ENCODE measurements at places on chromosomes 4 and X. TPM values are rescaled to one million over a fixed set of nuclear protein-coding genes. Genes with fewer than 3 reads are reported as not detected.

The TXK gene
- total RNA-seq = not detected

- peaks cover 11% of the 10 kb centered on the region for H3K4me1 ChIP-seq
- no peaks in the 10 kb centered on the region for H3K27me3 ChIP-seq
- H3K4me3 ChIP-seq = no peak overlapping the region
- no peak overlapping the region for H3K27ac ChIP-seq
These were observed 41.1 kb upstream of the PDLIM3 start for GRCh38 chr4:185576314-185576961.

DNA sequence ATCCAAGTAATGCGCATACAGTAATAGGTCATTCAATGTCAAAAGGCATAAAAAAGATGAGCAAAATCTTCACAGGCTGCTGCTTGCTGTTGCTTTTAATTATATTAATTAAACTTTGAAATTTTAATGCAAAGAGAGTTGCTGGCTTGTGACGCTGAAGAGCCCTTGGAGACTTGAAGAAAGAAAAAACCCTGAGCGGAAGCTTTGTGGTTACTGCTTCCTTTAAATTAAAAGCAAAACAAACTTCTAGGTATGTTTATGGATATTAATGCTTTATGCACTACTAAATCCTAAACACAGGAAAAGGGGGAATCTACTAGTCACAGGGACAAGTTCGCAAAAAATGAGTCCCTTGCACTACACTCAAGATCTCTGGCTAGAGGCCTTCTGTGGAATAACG, 166.7 kb downstream of the ANTXR2 start:
- no peak for DNase-seq
- no peaks in the 10 kb centered on the region for H3K27me3 ChIP-seq
- no peak overlapping the region for H3K4me3 ChIP-seq
- H3K27ac ChIP-seq = no peak overlapping the region

The FAM184B gene
- 0.18 TPM for total RNA-seq

DNA sequence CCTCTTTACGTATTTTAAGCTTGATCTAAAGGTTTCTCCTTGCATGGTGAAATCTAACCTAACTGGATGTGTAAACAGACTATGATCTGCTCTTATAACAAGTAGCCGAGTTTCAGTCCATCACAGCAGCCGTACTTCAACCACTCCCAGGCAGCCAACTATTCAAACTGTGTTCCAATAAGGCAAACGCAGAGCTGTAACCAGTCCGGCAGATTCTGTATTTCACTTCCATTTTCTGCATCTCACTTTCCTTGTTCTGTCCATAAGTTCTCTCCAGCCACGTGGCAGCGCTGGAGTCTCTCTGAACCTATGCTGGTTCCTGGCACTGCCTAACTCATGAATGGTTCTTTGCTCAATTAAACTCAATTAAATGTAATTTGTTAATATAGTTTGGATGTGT, 132.6 kb downstream of the FHDC1 start:
- H3K4me1 ChIP-seq = peaks cover 2% of the 10 kb centered on the region
- no peak overlapping the region for H3K4me3 ChIP-seq
- H3K27ac ChIP-seq = no peak overlapping the region
- no peaks in the 10 kb centered on the region for H3K36me3 ChIP-seq
- no peak for DNase-seq

- H3K27me3 ChIP-seq = no peaks in the 10 kb centered on the region
- no peak overlapping the region for H3K4me3 ChIP-seq
- no peaks in the 10 kb centered on the region for H3K36me3 ChIP-seq
- no peak overlapping the region for H3K27ac ChIP-seq
- DNase-seq = no peak
These were observed 317.7 kb downstream of the CCSER1 start for GRCh38 chr4:90444904-90445303.

The ITM2A gene
- not detected for total RNA-seq

DNA sequence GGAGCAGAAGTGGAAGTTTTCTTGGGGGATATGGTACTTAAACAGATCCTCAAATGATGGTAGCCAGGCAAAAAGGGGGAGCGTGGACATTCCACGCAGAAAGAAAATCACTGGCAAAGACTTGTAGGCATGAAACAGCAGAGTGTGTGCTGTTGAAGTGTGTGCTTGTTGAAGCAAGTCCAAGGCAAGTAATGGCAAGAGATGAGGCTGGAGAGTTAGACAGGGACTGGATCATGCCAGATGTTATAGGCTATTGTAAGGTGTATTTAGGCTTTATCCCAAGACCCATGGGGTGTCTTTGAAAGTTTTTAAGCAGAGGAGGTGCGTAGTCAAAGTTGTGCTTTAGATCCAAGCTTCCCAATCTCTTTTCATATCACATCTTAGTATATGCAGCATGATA, 124.5 kb downstream of the MBNL3 start:
- H3K27ac ChIP-seq = no peak overlapping the region
- H3K27me3 ChIP-seq = no peaks in the 10 kb centered on the region
- no peak for DNase-seq
- no peaks in the 10 kb centered on the region for H3K4me1 ChIP-seq
- H3K4me3 ChIP-seq = no peak overlapping the region

- no peaks in the 10 kb centered on the region for H3K36me3 ChIP-seq
- no peak for DNase-seq
- no peak overlapping the region for H3K27ac ChIP-seq
These were observed 167.5 kb upstream of the TET2 start for GRCh38 chr4:104979083-104979760.

The FAM114A1 gene
- 507 TPM for total RNA-seq

DNA sequence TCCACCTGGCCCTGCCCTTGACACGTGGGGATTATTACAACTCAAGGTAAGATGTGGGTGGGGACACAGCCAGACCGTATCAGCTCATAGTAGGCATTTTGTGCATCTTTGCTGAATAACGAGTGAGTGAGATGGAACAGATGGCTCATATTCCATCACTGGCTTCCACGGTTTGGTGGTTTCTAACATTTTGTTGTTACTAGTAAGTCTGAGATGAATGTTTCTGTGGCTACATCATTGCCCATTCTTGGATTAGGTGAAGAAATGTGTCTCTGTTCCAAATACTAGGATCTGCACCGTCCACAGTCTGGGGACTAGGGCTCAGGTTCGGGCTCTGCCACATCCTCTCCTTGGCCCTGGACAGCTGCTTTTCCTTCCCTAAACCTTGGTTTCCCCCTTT, 3.6 kb downstream of the ABLIM2 start:
- H3K4me1 ChIP-seq = peaks cover 5% of the 10 kb centered on the region
- H3K27me3 ChIP-seq = peaks cover 63% of the 10 kb centered on the region
- no peak overlapping the region for H3K4me3 ChIP-seq
- peak; percentile 33 for DNase-seq
- no peak overlapping the region for H3K27ac ChIP-seq

The VCX3B gene
- not detected for total RNA-seq

DNA sequence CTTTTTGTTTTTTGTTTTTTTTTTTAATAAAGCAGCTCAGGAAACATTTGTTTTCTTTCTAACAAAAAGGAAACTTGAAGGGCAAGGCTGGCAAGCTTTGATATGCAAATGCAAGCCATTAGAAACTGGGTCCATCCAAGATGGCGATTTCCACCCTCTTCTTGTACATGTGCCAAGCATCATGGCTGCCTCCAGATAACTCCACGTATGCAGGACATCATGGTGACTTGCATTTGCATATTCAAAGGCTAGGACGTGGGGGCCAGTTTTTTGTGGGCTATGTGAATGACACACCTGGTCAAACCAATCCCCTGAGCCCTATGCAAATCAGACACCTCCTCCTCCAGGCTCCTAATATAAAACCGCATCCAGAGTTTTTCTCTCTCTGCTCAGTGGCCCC, 692.6 kb downstream of the FAM133A start:
- H3K4me1 ChIP-seq = no peaks in the 10 kb centered on the region
- no peaks in the 10 kb centered on the region for H3K36me3 ChIP-seq
- H3K27ac ChIP-seq = no peak overlapping the region
- no peak overlapping the region for H3K4me3 ChIP-seq

- no peak for DNase-seq
- no peaks in the 10 kb centered on the region for H3K36me3 ChIP-seq
- no peak overlapping the region for H3K27ac ChIP-seq
- no peaks in the 10 kb centered on the region for H3K4me1 ChIP-seq
- no peaks in the 10 kb centered on the region for H3K27me3 ChIP-seq
These were observed 15.3 kb downstream of the ADAMTS3 start for GRCh38 chr4:72553540-72554337.

- no peaks in the 10 kb centered on the region for H3K4me1 ChIP-seq
- peaks cover 53% of the 10 kb centered on the region for H3K27me3 ChIP-seq
- no peaks in the 10 kb centered on the region for H3K36me3 ChIP-seq
- no peak for DNase-seq
- no peak overlapping the region for H3K27ac ChIP-seq
These were observed 15.4 kb downstream of the NKX6-1 start for GRCh38 chr4:84483688-84484087.

DNA sequence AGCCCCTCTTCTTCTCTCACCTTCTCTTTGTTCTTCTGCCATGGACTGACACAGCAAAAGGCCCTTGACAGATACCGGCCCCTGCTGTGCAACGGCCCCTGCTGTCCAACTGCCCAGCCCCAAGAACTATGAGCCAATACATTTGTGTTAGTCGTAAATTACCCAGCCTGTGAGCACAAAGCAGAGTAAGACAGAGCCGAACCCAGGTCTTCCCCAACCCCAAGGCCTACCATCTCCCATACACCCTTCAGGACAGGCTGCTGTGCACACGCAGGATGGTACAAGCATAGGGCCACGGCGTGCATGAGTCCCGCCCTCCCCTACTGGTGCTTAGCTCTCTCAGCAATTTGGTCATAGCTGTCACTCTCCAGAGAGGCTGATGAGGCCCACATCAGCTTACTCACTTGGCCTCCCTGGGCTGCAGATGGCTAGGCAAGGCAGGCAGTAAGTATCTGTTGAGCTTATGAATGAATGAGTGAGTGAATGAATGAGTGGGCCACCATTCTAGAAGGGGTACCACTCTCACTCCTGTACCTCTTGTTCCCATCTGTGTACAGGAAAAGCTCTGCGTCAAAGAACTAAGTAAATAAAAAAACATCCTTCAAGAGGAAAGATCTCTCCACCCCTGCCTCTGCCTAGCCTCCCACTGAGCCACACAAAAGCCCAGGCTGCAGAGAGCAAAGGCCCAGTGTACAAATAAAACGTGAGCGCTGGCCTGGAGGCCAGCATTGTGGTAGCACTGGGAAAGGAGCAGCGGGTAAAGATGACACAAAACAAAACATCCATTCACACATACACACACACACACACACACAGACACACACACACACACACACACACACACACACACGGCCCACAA, 13.9 kb downstream of the WDR1 start:
- H3K27ac ChIP-seq = peak overlapping the region; percentile 27
- no peak for DNase-seq
- H3K27me3 ChIP-seq = no peaks in the 10 kb centered on the region
- peaks cover 57% of the 10 kb centered on the region for H3K4me1 ChIP-seq
- H3K4me3 ChIP-seq = no peak overlapping the region
- peaks cover 72% of the 10 kb centered on the region for H3K36me3 ChIP-seq

DNA sequence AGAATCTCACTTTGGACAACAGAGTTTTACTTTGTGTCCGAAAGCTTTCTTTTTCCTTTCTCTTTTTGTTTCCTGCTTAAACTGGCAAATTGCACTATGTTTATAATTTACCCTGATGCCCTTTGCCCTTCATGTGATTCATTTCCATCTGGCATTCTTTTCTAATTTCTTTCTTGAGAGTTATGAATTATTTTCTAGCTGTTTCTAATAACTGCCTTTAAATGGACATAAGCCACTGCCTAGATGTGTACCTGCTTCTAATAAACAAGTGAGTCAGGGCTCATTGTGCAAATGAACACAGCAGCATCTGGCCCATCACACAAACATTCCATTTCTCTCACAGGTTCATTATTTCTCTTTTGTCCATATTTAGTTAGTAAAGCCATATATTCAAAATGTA, 242.3 kb upstream of the GPRIN3 start:
- no peaks in the 10 kb centered on the region for H3K36me3 ChIP-seq
- no peak overlapping the region for H3K27ac ChIP-seq
- H3K27me3 ChIP-seq = no peaks in the 10 kb centered on the region
- H3K4me3 ChIP-seq = no peak overlapping the region

The CENPU gene
- total RNA-seq = 26.7 TPM

The GIMD1 gene
- not detected for total RNA-seq

GRCh38 chr4:87044511-87045233, 109.9 kb downstream of the AFF1 start:
- H3K4me3 ChIP-seq = no peak overlapping the region
- H3K4me1 ChIP-seq = peaks cover 2% of the 10 kb centered on the region
- H3K27me3 ChIP-seq = no peaks in the 10 kb centered on the region
- no peak for DNase-seq
- H3K27ac ChIP-seq = no peak overlapping the region

The MTTP gene
- under 0.01 TPM for total RNA-seq

The LEF1 gene
- 0.56 TPM for total RNA-seq

GRCh38 chr4:67430989-67431388, 114.3 kb downstream of the CENPC start:
- DNase-seq = no peak
- H3K36me3 ChIP-seq = no peaks in the 10 kb centered on the region
- H3K4me1 ChIP-seq = no peaks in the 10 kb centered on the region
- no peaks in the 10 kb centered on the region for H3K27me3 ChIP-seq
- no peak overlapping the region for H3K4me3 ChIP-seq

DNA sequence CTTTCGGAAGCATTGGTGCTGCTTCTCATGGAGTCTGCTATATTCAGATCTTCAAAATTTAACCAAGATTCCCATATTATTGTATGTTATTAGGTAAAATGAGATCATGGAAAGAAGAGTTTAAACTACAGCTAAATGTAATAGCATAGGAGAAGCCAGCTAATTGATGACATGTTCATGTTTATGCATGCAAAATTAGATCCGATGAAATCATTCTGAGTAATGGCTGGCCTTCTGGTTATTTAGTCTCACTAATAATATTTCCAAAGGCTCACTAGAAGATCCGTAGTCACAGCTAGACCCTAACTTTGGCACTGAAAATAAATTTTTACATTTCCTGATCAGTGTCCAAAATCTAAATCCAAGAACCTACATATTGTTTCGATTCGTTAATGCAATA, 19.8 kb upstream of the PHKA2 start:
- H3K4me1 ChIP-seq = 0 out of 2 replicates have a peak, but pooled peaks cover 2% of the 10 kb centered on the region
- DNase-seq = peak; percentile 47
- no peak overlapping the region for H3K4me3 ChIP-seq
- no peaks in the 10 kb centered on the region for H3K36me3 ChIP-seq

DNA sequence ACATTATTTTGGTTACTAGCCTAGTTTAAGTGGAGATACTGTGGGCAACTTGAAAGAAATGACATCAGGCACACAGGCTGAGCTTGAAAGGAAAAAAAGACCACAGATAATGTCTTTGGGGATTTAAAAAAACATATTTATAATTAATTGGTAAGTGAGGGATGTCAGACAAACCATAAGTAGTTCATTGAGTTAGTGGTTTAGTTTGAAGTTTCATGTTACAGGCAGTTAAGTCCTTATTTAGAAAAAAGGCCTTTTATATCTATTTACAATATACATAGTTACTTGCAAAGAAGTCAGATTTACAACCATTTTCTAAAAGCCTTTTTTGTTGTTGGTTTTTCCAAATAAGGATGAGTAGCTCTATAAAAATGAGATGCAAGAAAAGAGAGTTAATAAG, 89.2 kb downstream of the CDS1 start:
- peak overlapping the region; percentile 76 for H3K27ac ChIP-seq
- no peak for DNase-seq
- no peaks in the 10 kb centered on the region for H3K27me3 ChIP-seq
- peaks cover 10% of the 10 kb centered on the region for H3K4me1 ChIP-seq

- peaks cover 10% of the 10 kb centered on the region for H3K27me3 ChIP-seq
- no peaks in the 10 kb centered on the region for H3K4me1 ChIP-seq
These were observed 2.7 kb downstream of the NDP start for GRCh38 chrX:43970528-43970927.

The ART3 gene
- not detected for total RNA-seq

GRCh38 chrX:20989361-20989760, 384.9 kb upstream of the CNKSR2 start:
- no peak overlapping the region for H3K4me3 ChIP-seq
- H3K27me3 ChIP-seq = no peaks in the 10 kb centered on the region
- DNase-seq = no peak

All from IMR-90 (cell line).